ENCODE measurements at places on chromosomes 3 and 15.

DNA sequence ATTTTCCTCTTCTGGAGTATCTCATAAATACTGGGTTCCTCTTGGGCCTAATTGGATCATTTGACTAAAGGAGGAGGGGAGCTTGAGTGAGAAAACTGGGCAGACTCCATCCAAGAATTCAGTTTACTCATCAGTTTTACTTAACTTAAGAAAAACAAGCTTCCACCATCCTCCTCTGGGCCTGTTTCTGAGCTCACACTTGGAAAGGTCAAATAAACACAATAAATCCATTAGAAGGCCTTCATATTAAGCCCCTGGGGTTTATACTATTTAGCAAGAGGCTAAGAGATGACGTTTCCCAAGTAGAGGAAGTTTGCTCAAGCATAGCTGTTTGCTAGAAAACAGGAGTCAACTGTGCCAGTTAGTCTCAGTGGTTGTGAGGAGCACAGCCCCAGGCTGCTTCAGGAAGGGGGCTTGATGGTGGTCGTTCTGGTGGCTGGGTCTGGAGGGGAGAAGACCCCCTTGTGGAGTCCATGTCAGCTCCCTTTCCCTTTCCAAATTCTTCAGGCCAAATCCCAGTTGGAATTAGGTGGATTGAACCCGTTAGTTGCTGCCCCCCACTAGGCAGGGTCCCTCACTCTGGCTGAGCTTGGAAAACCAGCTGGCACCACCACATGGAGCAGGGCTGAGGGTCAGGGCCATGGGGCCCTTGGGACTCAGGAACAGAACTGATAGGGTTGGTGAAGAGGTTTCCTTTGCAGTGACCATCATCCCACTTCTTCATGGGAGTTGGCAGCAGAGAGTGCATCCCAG is 64.8 kb downstream of the SPSB4 start:
- DNase-seq: no peak

DNA sequence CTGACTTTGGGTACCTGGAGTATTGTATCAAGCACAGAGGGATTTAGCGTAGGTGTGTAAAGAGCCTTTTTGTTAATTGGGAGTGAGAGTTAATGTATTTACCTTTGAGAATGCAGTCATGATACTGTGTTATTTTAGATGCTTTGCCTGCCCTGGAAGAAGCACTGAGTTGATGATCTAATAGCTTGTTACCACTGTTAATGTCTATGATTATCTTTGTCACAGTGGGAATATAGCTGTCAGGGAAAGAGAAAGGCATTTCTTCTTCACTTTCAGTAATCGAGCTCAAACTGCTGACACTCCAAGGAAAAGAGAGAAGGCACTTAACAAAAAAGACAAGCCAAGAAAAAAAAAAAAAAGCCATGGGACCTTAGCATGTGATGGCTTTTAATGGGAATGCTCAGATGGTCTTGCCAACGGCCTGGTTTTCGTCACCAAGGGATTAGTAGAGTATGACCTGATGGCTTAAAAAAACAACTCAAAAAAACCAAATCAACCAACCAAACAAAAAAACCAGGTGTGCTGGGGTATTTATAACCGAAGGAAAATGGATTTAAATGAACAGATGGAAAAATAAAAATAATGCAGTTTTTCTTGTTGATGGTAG is 387.4 kb downstream of the PTPRG start:
- no peak for DNase-seq

- DNase-seq: no peak
Measured at GRCh38 chr3:30847592-30847991, 46.9 kb downstream of the GADL1 start.

GRCh38 chr3:24375947-24376384 is 118.7 kb downstream of the THRB start:
- DNase-seq: no peak

DNA sequence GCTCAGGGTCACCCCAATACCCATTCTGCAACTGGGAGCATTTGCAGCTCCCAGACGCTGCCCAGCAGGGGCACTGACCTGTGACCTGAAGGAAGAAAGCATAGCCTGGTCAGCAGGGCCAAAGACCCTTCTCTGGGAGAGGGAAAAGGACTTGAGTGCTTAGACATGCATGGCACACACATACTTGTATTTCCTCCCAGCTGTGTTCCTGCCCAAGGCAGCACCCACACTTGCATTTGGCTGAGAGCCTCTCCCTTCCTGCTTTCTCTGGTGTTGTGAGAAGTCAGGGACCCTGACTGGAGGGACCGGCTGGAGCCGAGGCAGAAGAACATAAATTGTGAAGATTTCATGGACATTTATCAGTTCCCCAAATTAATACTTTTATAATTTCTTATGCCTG is 7.2 kb upstream of the LAMB2 start:
- no peak for DNase-seq

GRCh38 chr3:126554560-126555525 is 3.9 kb downstream of the C3orf22 start:
- no peak for DNase-seq
